ENCODE measurements at places on chromosomes 6 and 20.

DNA sequence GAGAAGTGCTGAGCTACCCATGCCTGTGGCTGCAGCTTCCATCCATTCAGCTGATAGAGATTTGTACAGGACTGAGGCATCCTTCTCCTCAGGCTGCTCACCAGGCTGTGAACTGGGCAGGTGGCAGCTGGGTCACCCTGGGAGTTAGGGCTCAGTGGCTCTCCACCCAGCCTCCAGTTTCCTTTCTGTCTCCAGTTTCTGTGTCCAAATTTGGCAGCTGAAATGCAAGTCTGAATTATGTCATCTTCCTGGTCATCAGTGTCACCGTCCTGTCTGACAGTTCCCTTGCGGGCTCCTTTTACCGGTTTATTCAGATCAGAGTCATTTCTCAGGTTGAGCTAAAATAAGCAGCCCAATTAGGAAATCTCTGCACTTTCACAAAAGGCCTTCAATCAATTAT, 93.3 kb downstream of the EDN1 start:
- DNase-seq: no peak

DNA sequence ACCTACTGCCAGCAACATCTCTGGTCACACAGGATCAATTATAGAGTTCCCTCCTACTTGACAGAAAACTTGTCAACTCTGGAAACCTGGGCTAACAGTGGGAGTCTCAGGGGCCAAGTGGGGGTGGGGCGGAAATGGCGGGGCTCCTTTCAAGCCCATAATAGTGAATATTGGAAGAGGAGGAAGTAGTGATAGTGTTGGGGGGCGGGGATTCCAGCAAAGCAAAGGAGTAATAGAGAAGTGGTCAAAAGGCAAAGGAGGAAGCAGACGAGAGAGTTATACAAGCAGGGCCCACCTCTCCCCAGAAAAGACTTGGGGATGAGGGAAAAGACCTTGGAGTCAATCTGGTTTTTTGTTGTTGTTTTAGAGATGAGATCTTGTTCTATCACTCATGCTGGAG, 2.1 kb downstream of the DEF6 start:
- DNase-seq: no peak

GRCh38 chr6:170516783-170517616, 36.1 kb downstream of the PSMB1 start:
- DNase-seq: peak; percentile 78

GRCh38 chr6:41193171-41193734, 7.7 kb downstream of the TREML2 start:
- no peak for DNase-seq

GRCh38 chr20:49219091-49219923, at the start of gene DDX27:
Gene DDX27 (plus strand): TSS chr20:49219416. CDS start chr20:49219449, 33 bp downstream.
- DNase-seq: peak; percentile 97
